ENCODE measurements at places on chromosomes 7 and 10.
A peak's percentile ranks its signal among the peaks of the same experiment; 100 is the strongest.

- DNase-seq = no peak
Measured at GRCh38 chr10:78770167-78771090, 298.3 kb upstream of the ZMIZ1 start.

DNA sequence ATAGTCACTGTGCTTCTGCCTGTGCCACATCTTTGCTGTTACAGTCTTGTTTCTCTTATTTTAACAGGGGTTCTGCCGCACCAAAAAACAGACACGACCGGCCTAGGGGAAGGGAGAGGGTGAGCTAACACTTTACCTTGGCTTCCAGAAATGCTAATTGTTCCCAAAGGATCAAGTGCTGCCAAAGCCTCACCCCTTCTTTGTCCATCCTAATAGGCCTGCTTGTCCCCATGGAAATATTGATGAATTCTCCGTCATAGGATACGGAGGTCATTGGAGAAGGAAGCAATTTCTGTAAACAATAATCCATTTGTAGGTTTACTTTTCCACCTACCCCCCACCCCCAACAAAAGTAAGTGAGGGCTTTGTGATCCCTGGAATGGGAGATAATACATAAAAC, 567.3 kb downstream of the KCNMA1 start:
- no peak for DNase-seq

- DNase-seq = no peak
Measured at GRCh38 chr10:28632584-28632945, 44.8 kb upstream of the BAMBI start.

GRCh38 chr7:149825567-149826343, 12.4 kb upstream of the ZNF862 start:
- DNase-seq = no peak

- DNase-seq = no peak
Measured at GRCh38 chr7:96870934-96871333, 134.4 kb upstream of the DLX6 start.

- DNase-seq = peak; percentile 8
Measured at GRCh38 chr7:152145853-152146466, 120.5 kb downstream of the GALNT11 start.

DNA sequence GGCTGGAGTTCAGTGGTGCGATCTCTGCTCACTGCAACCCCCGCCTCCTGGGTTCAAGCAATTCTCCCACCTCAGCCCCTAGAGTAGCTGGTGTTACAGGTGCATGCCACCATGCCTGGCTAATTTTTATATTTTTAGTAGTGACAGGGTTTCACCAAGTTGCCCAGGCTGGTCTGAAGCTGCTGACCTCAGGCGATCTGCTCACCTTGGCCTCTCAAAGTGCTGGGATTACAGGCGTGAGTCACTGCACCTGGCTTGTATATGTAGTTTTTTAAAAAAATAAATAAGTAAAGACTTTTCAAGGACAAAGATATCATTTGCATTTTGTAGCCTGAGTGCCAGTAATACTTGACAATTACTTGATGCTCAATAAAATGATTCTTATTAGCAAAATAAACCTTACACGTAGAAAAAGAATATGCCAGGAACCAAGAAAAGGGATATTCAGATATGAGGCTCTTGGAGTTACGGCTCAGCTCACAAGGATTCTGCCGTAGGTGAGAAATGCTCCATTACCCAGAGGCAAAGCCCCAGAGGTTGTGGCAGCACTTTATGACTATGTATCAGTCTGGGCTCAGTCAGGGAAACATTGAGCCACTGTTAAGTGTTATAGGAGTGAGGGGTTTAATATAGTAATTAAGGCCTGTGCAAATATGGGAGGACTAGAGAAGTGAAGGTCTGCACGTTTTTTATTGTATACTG, 98.5 kb downstream of the TPST1 start:
- no peak for DNase-seq

GRCh38 chr10:133316732-133317131, 8.0 kb downstream of the ZNF511 start:
- no peak for DNase-seq

DNA sequence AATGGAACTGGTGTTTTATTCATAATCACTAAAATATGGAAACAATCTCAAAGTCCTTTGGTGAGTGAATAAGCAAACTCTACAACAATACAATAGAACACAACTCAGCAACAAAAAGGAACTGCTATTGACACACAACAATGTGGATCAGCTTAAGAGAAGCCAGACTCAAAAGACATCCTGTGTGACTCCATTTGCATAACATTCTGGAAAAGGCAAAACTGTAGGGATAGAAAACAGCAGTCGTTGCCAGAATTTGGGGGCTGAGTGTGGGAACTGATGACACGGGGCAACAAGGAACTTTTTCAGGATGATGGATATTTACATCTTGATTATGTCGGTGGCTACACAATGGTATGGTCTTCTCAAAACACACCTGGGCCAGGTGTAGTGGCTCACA, 32.4 kb upstream of the SVIL start:
- no peak for DNase-seq

DNA sequence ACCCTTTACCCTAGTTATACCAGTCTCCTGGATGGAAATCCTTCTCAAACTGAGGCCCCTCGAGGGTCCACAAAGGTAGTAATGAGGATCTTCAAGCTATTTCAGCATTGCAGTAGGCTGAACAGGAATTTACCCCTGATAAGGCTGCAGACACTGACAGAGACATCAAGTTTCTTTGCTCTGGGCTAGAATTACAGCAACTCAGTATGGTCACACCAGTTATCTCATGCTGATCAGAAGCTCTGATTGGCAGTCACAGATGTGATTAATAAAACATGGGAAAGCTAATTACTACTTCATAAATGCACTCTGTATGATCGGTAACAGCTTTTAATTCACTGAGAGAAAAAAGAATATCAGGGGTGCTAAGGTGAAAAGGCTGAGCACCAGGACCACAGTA, 30.6 kb downstream of the FAM204A start:
- DNase-seq = no peak

DNA sequence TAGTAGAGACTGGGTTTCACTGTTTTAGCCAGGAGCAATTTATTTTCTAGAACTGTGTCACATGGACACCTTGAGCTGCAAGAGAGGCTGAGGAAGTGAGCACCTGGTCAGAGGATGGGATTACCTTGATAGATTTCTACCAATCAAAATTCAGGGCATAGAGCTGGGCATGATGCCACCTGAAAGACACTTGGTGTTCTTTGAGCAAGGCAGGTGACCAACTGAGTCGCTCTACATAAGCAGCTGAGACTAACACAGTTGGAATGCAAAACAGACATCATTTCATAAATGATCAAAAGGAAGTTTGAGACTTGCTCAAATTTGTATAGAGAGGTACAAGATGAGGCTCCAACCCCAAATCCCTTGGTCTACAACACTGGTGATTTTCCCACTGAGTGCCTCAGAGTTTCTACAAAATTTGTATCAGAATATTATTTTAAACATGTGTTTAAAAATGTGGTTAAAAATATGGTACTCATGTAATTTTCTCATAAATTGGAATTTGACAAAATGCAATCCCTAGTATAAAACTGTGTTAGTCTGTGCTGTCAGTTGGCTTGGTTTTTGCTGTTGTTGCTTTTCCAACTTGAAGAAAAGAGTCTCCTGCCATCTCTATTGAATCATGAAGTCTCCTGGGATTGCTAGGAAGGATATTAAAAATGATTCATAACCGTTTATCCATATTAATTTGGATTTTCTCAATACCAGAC, 156.4 kb upstream of the MDFIC start:
- DNase-seq = no peak

GRCh38 chr10:130167193-130167592, 31.0 kb downstream of the GLRX3 start:
- DNase-seq = no peak

DNA sequence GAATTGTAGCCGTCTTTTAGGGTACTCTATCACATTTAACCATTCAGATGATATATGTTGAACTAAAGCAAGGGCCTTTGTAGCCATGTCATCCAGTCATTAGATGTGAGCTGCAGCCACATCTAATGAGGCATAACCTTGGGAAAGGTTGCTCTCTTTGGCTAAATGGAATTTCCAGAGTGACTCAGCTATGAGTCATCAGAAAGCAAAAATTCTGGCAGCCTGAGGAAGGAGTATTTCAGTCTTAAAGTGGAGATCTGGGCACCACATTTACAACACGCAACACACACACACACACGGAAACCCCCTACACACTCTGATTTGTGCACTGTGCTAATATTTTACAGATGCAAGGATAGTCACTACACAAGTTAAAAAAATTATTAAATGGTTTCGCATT, 176.9 kb upstream of the ZWINT start:
- no peak for DNase-seq

GRCh38 chr10:29771376-29771775, 136.6 kb upstream of the SVIL start:
- no peak for DNase-seq

- DNase-seq = no peak
Measured at GRCh38 chr7:124996778-124997177, 67.2 kb upstream of the POT1 start.

GRCh38 chr10:17394854-17395253, 59.5 kb downstream of the ST8SIA6 start:
- DNase-seq = no peak

GRCh38 chr10:129531195-129531968, 64.3 kb downstream of the MGMT start:
- DNase-seq = peak; percentile 60

GRCh38 chr7:148700661-148701064, 2.0 kb downstream of the CUL1 start:
- DNase-seq = no peak

- no peak for DNase-seq
Measured at GRCh38 chr7:131909151-131909768, 352.8 kb upstream of the PODXL start.

DNA sequence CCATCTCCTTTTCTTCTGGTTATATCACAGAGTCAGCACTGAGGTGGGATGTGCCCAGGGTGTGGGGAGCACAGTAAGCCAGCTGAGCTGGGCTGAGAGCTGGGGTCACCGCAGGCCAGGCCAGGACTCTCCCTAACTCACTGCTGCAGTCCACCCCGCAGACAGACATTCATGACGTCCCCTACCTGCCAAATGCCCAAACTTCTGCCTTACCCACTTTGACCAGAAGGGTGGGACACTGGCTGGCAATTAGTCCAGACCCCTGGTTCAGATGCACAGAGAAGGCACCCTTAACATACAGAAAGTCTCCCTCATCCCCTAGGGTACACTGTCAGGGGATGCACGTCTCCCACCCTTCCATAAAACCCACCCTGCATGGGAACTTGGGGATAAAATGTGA, 2.1 kb downstream of the DRGX start:
- no peak for DNase-seq

- DNase-seq = no peak
Measured at GRCh38 chr7:20442951-20443350, 112.3 kb downstream of the ITGB8 start.

All from T47D (cell line).